ENCODE measurements at places on chromosomes 16 and 17. TPM values are rescaled to one million over a fixed set of nuclear protein-coding genes. Genes with fewer than 3 reads are reported as not detected.

FAM117A gene
- total RNA-seq, result 25.5 TPM

DNA sequence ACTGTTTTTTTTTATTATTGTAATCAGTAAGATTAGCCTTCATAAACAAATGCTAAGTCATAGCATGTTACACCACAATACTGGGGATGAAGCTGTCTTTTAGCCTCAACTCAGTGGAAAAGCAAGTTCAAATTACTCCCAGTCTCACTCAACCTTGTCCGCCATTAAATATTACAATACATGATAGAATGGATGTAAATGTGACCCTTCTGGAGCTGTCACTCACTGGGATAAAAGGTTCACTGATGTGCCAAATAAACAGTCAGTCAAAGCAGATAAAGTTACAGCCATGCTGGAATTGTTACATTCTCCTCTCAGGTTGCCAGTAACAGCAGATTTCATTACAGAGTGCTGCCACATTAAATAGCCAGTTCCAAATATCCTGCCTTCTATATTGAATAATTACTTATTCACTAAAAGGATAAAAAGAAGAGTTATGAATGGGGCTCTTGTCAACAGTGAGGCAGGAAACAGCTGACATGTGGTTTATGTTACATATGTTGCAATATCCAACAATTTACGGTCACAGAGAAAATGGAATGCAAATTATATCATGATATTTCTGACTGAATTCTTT lies 53.4 kb downstream of the BRIP1 start:
- no peaks in the 10 kb centered on the region for H3K36me3 ChIP-seq
- no peak for DNase-seq
- no peak overlapping the region for H3K27ac ChIP-seq
- no peaks in the 10 kb centered on the region for H3K4me1 ChIP-seq
- H3K27me3 ChIP-seq, result no peaks in the 10 kb centered on the region

DNA sequence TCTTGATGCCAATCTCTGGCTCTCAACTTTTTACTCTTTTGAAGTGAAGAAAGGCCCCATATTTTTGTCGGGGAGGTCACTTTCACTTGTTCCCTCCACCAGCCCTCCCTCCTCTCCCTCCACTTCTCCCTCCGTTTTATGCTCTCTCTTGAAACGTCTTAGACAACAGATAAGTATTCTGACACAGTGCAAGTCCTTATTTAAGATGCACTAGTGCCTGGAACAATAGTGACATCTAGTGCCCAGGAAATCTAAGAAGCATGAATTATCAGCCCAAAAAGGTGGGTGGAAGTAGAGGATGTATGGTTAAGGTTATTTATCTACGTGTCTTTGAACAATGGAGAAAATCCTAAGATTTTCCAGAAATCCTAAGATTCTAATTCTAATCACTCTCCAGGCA lies 17.9 kb downstream of the PSME3IP1 start:
- H3K36me3 ChIP-seq, result peaks cover 86% of the 10 kb centered on the region
- no peaks in the 10 kb centered on the region for H3K4me1 ChIP-seq
- no peaks in the 10 kb centered on the region for H3K27me3 ChIP-seq
- no peak overlapping the region for H3K4me3 ChIP-seq
- DNase-seq, result peak; percentile 33

DNA sequence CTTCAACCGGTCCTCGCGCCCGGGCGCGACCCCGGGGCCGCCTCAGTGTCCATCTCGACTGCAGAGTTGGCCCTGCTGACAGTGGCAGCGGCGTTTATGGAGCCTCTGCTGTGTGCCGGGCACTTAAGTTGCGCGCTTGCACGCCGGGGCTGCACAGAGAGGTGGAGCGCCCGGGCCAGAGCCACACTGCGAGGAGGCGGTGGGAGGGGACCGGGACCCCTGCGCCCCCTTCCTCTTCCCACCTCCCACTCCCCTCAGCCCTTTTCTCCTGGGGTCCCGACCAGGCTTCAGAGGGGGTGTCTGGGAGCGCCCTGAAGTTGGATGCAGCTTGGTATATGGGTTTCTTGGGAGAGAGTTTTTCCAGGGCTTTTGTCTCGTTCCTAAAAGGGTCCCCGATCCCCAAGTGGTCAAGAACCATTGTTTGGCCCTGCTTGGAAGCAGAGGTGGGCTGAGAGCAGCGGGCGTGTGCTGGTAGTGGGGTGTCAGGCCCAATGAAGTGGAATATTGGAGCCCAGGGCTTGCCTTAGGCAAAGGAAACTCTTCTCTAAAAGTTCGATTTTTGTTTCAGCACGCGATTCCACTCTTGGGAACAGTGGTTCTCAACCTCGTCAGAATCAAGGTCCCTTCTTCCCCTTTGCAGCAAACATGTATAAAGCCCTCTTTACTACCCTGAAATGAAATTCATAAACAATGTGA lies 605 bp downstream of the MRTFB start:
- DNase-seq, result no peak
- no peaks in the 10 kb centered on the region for H3K27me3 ChIP-seq
- H3K4me1 ChIP-seq, result peaks cover 11% of the 10 kb centered on the region
- peak overlapping the region; percentile 81 for H3K27ac ChIP-seq
- H3K4me3 ChIP-seq, result peak overlapping the region; percentile 95
- H3K36me3 ChIP-seq, result no peaks in the 10 kb centered on the region

- no peak overlapping the region for H3K4me3 ChIP-seq
- H3K27ac ChIP-seq, result no peak overlapping the region
- H3K36me3 ChIP-seq, result no peaks in the 10 kb centered on the region
- DNase-seq, result no peak
- H3K27me3 ChIP-seq, result no peaks in the 10 kb centered on the region
- no peaks in the 10 kb centered on the region for H3K4me1 ChIP-seq
Measured at GRCh38 chr17:50841277-50841948, 6.0 kb downstream of the WFIKKN2 start.

DNA sequence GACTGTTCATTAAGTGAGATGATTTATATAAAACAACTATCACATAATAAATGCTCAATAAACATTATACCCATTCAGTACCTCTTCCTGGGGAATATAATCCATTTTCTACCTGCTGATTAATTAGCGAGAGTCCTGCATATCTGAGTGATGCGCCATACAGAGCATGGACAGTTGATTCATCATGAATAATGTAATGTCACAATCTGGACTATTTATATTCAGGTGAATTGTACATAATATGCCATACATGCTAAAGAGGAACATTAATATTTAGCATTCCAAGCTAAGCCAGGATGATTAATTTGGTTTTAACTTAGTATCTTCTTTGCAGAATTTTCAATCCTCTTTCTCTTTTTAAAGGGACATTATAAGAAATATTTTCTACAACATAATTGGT lies 362.0 kb upstream of the XYLT1 start:
- no peak for DNase-seq
- H3K4me1 ChIP-seq, result peaks cover 13% of the 10 kb centered on the region
- no peak overlapping the region for H3K27ac ChIP-seq

- H3K4me3 ChIP-seq, result no peak overlapping the region
- DNase-seq, result no peak
- no peaks in the 10 kb centered on the region for H3K27me3 ChIP-seq
- peaks cover 70% of the 10 kb centered on the region for H3K4me1 ChIP-seq
Measured at GRCh38 chr17:34249478-34249877, 5.6 kb upstream of the CCL2 start.

TMEM100 gene
- 9.0 TPM for total RNA-seq

- DNase-seq, result no peak
- H3K4me1 ChIP-seq, result no peaks in the 10 kb centered on the region
- H3K36me3 ChIP-seq, result no peaks in the 10 kb centered on the region
- peak overlapping the region; percentile 26 for H3K4me3 ChIP-seq
- peaks cover 46% of the 10 kb centered on the region for H3K27me3 ChIP-seq
Measured at GRCh38 chr17:2795441-2796163, 636 bp upstream of the RAP1GAP2 start.

GRCh38 chr16:66575060-66575459 lies 4.2 kb upstream of the CMTM2 start:
- H3K27ac ChIP-seq, result no peak overlapping the region
- no peak overlapping the region for H3K4me3 ChIP-seq
- H3K36me3 ChIP-seq, result no peaks in the 10 kb centered on the region

GRCh38 chr17:65290056-65290455 lies 152.9 kb downstream of the RGS9 start:
- DNase-seq, result no peak
- H3K36me3 ChIP-seq, result no peaks in the 10 kb centered on the region
- no peak overlapping the region for H3K4me3 ChIP-seq
- H3K4me1 ChIP-seq, result no peaks in the 10 kb centered on the region

ACSM2A gene
- total RNA-seq, result 0.49 TPM

DNA sequence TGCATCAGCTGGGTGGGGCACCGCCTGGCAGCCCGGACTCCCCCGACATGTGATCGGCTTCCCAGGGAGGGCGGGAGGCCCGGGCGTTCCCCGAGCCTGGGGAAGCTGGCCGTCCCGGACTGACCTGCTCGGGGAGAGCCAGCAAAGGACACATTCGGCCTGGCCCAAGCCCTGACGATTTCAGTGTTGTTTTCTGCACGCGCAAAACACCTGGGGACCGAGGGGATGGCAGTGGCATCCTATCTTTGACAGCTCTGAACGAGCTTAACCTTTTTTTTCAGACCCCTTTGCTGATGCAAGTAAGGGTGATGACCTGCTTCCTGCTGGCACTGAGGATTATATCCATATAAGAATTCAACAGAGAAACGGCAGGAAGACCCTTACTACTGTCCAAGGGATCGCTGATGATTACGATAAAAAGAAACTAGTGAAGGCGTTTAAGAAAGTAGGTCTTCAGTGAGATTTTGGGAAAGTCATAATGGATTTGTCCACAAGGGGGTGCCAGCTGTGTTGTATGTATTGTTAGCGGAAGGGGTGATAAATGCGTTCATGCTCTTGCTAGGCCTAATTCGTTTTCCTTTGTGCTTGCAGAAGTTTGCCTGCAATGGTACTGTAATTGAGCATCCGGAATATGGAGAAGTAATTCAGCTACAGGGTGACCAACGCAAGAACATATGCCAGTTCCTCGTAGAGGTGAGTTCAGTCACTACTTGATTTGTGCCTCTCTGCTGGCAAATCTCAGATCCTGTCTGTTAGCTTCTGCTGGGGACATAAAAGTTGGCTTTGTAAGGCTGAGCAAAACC lies 1.0 kb downstream of the EIF1 start:
- H3K4me1 ChIP-seq, result peaks cover 31% of the 10 kb centered on the region
- peak overlapping the region; percentile 99 for H3K27ac ChIP-seq
- peaks cover 54% of the 10 kb centered on the region for H3K36me3 ChIP-seq
- DNase-seq, result no peak
- H3K27me3 ChIP-seq, result no peaks in the 10 kb centered on the region

RAC3 gene
- total RNA-seq, result 1.8 TPM

DNA sequence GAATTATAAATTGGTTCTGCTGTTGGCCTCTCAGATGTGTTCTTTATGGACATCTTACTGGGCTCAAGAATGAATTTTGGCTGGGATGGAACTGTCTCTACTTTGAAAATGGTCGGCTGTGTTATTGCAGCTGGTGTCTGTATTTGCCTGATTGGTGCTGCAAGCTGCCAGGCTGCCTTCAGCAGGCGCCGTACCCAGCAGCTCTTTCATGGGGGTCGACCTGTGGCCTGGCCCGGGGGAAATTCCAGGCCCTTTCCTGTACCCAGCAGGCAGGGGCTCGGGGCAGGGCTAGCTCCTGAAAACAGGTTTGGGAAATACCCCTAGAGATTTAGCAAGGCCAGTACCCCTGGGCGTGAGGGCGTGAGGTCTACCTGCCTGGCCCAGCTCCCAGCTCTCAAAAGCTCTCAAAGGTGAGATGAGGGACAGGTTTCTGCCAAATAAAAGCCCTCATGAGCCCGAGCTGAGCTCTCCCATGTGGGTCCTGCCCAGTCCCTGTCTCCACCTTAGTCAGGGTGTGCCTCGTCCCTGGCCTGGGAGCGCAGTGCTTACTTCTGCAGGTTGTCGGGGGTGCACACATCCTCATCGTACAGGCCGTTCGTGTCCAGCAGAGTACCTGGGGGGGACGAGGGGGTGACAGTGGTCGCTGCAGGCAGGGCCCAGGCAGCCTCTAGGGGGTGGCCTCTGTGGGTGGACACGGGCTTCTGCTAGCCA lies 52.3 kb downstream of the PRMT7 start:
- no peak overlapping the region for H3K4me3 ChIP-seq
- peaks cover 45% of the 10 kb centered on the region for H3K27me3 ChIP-seq
- H3K36me3 ChIP-seq, result peaks cover 17% of the 10 kb centered on the region
- H3K27ac ChIP-seq, result no peak overlapping the region
- no peak for DNase-seq
- peaks cover 12% of the 10 kb centered on the region for H3K4me1 ChIP-seq

- no peak for DNase-seq
- no peaks in the 10 kb centered on the region for H3K36me3 ChIP-seq
Measured at GRCh38 chr17:30832438-30833124, 815 bp downstream of the ATAD5 start.

CNOT1 gene
- total RNA-seq, result 112 TPM

DNA sequence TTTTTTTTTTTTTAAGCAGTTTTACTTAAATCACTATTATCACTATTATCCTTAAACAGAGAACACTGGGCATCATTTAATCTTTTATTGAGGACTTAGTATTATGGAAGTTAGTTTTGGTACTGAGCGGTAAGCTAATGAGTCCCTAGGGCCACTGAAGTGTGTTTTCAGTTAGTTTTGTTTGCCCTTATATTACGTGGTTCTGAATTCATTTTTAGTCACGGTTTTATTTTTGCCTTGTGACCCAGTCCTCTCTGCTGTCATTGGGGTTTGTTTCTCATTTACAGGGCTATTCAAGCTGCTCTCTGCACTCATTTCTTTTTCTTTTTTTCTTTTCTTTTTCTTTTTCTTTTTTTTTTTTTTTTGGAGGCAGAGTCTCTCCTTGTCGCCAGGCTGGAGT lies 17.3 kb downstream of the RABEP1 start:
- no peak for DNase-seq
- H3K27me3 ChIP-seq, result no peaks in the 10 kb centered on the region
- no peak overlapping the region for H3K27ac ChIP-seq
- no peak overlapping the region for H3K4me3 ChIP-seq

- H3K4me1 ChIP-seq, result peaks cover 96% of the 10 kb centered on the region
- peak; percentile 99 for DNase-seq
- H3K36me3 ChIP-seq, result no peaks in the 10 kb centered on the region
- H3K27me3 ChIP-seq, result no peaks in the 10 kb centered on the region
- H3K4me3 ChIP-seq, result no peak overlapping the region
Measured at GRCh38 chr17:57892820-57893595, 43.2 kb upstream of the MRPS23 start.

DNA sequence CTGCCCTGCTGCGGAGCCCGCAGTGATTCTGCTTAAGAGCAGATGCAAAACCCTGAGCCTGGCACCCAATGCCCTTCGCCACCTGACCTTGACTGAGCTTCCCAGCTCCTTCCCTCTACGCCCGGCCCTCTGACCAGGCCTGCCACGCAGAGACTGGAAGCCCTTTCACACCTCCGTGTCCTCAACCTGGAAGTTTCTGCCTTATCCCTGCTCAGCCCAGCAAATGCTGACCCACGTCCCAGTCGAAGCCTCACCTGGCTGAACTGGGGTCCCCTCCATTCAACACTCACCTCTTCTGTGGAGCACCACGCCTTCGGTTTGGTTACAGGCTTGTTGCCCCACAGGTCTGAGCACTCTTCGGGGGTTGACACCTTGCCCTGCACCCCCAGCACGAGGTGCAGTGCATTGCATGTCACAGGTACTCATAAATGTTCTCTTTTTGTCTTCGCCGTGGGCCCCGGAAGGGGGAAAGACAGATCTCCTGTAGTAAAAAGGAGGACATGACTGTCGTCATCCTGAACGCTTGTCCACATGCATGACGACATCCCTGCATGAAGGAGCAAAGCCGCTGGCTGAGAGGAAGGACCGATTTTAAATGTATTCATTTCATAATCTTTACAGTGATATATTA lies 153.6 kb upstream of the TNRC6C start:
- peak; percentile 55 for DNase-seq
- H3K4me1 ChIP-seq, result no peaks in the 10 kb centered on the region
- no peak overlapping the region for H3K27ac ChIP-seq
- H3K4me3 ChIP-seq, result no peak overlapping the region
- H3K27me3 ChIP-seq, result no peaks in the 10 kb centered on the region
